ENCODE measurements at places on chromosomes 3 and 15.

GRCh38 chr3:156762631-156763185, 63.4 kb upstream of the LEKR1 start:
- DNase-seq = no peak

GRCh38 chr3:125166599-125167136, 45.9 kb downstream of the SLC12A8 start:
- no peak for DNase-seq

DNA sequence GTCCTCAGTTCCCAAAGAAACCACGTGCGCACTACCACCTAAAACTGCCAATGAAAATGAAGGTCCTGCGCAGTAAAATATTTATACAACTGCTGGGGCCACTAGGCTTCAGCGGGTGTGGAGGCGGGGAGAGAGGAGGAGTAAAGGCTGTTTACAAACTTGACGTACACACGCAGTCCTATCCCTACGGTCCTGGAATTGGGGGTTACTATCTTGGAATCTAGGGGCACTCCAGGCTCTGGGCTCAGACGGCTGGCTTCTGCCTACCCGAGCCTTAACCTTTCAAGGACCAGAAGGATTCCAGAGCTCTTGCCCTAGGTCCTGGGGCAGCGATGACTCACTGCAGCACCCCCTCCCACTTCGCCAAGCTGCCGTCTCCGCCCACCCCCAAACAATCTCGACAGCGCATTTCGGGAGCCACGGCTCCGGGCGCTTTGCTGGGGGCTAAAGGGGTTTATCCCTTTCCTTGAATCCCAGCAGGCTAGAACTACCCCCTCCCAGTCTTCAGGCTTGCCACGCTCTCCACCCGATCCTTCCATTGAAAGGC, 3.0 kb downstream of the ADAMTS9 start:
- peak; percentile 48 for DNase-seq

DNA sequence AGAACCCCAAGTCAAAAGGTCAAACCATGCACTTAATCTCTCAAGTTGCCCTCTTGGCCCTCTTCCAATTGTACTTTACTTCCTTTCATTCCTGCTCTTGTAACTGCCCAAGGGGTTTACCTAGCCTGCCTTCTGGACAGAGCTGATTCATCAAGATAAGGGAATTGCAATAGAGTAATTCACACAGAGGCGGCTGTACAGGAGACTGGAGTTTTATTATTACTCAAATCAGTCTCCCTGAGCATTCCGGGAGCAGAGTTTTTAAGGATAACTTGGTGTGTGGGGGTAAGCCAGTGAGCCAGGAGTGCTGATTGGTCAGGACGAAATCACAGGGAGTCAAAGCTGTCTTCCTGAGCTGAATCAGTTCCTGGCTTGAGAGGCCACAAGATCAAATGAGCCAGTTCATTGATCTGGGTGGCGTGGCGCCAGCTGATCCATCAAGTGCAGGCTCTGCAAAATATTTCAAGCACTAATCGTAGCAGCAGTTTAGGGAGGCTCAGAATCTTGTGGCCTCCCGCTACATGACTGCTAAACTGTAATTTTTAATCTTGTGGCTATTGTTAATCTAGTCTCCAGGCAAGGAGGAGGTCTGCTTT, 590.0 kb downstream of the EPHA3 start:
- no peak for DNase-seq

DNA sequence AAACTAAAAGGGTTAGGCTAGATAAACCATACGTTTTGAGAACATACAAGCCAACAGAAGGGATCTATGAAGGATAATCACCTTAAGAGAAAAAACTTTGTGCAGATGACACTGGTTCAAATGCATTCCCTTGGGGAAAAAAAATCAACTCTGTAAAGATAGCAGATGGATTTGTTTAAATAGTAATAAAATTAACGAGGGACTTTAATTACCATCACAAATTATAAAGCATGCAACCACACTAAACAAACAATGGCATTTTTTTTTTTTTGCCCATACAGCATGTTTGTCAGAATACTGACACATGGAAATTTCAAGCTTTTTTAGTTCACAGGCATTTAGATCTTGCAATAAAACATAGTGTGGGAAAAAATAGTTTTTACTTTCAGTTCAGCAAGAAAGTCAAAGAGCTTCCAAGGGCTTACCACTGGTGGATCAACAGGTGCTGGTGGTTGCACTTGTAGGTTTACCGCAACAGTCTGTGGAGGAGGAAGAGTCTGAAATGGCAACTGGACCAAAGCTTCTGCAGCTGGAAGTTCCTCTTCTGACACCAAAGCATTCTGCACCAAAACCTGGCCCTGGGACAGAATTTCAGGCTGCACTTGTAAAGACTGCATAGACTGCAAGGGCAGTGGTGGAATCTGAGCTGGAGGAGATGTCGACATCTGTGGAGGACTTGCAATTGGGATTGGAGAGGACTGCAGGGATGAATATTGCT, 53.1 kb downstream of the PHC3 start:
- no peak for DNase-seq

- DNase-seq = no peak
These were observed 39.7 kb downstream of the PCOLCE2 start for GRCh38 chr3:142849148-142849547.

DNA sequence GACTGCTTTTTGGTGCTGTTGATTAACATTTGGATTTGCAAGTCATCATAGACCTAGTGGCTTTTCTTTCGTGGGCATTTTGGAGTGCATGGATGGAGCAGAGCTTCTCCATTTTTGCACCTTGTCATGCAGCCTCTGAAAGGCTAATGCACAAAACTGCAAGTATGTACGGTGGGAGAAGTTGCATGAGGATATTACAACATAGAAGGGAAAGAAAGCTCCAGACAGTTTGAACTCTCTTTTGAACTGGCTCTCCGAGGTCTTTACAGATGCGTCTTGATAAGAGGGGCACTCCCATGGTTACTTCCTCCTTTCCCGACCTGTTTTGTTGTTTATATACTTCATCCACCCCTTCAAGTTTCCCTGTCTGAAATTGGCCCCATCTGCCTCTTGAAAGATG, 147.1 kb upstream of the GBE1 start:
- no peak for DNase-seq

DNA sequence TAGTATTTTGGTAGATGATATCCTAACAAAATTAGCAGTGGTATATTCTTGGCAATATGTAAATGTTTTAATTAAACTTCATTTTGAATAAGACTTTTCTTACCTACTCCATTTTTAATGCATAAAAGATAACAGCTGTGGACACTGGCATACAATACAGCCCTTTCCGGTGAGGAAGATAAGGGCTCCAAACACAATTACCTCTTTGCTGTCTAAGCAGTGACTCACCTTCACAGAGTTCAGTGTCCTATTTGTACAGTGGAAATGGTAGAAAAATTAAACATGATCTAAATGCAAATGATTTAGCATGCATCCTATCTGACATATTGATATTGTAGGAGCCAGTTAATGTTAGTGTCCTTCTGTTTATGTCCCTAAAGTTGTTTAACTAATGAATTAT, 969.4 kb downstream of the PLOD2 start:
- DNase-seq = no peak

GRCh38 chr15:31352911-31353811, 26.5 kb downstream of the KLF13 start:
- peak; percentile 92 for DNase-seq

- DNase-seq = peak; percentile 81
These were observed 22.6 kb downstream of the MKRN2OS start for GRCh38 chr3:12522721-12523120.

DNA sequence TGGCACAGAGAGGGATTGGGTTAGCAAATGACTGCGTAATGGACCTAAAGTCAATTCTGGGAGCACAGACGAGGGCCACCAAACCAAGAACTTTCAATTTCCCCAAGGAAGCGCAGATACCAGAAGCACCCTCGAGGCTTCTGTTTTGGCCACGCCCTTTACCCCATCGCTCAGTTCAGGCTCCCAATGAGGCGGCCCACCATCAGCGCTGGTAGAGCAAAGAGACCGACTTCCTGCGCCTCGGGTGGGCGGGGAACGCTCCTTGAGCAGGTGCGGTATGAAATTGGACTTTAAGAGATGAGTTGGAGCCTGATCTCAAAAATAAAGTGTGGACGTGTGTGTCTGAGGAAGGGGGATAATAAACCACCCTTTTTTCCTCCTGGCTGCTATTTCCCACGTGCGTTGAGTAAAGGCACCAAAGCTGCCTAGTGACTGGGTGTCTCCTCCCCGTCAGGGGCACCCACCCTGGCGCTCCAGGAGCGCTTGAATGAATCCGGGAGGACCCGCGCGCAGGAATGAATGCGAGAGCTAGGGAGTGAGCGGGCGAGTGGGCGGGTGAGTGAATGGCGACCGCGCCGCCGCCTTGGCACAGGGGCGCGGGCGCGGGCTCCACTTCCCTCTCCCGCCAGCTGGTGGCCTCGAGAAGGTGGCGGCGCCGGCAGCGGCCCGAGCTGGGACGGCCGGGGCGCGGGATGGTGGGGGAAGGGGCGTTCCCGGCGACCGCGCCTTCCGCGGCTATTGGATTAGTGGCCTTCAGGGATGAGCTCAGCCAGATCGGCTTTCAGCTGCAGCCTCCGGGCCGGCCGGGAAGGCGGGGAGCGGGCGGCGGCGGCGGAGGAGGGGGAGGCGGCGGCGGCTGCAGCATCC, at the start of gene SPSB4:
Gene SPSB4 (plus strand): TSS at position 772 of the 867 bp plus-strand sequence. CDS start 14,758 bp downstream, outside the sequence.
- DNase-seq = peak; percentile 72

DNA sequence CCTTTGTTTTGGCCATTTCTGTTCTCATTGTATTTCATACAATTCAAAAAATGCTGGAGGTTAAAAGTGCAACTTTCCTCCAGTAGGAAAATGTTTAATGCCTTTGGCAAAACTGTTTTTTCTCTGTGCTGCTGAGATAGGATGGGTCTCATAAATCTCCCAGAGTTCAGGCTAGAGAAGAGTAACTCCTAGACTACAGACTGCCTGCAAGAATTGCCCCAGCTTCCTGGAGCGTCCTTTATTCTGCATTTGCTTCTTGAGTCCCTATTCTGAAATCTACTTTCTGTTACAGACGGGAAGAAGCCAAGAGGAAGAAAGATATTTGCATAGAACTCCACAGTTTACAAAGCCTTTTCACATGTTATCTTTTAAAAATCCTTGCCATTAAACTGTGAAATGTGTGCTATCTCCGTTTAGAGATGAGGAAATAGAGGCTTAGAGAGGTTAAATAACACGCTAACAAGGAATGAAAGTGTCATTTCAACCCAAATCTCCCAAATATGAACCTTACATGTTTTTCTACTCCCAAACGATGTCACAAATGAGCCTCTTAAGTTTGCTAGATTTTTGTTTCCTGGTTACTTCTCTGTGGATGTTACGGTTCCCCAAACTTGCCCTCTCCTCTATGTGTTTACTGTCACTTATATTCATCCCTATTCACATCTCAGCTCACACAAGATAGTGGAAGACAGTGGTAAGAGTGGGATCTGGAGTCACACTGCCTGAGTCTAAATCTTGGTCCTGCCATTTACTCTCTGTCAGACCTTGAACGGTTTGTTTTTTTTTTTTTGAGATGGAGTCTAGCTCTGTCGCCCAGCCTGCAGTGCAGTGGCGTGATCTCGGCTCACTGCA, 17.4 kb downstream of the NANOGP8 start:
- no peak for DNase-seq

DNA sequence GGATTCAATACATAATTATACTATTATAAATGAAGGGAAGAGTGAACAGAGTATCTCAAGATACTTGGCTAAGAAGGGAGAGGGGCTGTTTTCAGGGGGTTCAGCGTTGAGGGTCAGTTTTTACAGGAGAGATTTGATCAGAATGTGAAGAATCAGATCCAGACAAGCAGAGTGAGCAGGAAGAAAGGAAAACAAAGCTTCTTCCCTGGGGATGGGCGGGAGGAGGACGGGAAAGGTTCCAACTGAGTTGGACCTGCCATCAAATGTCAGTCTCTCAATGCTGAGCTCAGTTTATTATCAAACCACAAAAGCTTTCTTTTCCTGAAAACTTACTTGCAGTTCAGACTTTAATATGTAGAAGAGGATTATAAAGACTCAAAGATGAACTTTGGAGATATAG, 6.0 kb upstream of the MELTF start:
- DNase-seq = no peak

GRCh38 chr3:15860014-15860934, 62.5 kb upstream of the ANKRD28 start:
- peak; percentile 49 for DNase-seq

DNA sequence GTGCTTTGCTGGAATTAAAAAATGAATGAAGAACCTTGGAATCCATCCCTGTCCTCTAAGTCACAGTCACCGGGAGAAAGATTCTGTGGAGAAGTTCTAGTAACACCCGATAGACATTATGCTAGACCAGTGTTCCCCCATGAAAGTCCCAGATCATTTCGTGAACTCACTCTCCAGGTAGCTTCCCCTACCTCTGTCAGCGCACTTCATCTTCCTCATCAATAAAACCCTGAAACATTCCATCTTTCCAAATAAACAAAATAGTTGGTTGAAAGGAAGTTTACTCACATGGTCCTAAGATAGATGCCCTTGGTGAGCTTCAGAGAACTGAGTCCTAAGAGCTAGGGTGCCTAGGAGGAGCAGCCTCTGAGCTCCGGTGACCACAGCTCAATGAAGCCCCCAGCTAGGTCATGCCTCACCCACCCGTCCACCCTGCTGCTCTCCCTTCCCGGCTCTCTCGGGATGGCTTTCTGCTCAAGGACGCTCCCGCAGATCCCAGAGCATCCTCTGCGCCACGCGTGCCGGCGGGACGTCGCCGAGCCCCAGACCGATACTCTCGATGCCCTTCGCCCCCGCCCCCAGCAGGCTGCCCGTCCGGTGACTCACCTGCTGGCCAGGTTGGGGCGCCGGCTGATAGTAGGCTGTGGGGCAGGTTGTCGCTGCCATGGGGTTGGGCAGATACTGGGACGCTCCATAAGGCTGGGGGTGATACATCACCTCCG, 776 bp downstream of the VGLL3 start:
- DNase-seq = no peak

- DNase-seq = no peak
These were observed 277.3 kb downstream of the UACA start for GRCh38 chr15:70486012-70486411.

DNA sequence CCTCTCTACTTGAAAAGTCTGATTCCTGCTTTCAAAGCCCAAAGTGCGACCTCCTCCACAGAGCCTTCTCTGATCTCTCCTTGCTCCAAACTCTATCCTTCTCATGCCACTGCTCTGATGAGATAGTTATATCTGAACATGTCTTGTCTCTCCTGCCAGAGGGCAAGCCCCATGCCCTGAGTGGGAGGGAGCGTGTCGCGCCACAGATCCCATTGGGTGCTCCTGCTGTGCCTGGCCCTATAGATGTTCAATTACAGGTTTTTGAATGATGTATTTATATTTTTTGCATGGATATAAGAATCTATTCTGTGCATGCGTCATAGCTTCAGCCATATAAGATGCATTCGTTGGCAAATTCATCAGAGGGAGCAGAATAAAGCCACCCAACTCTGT, 20.4 kb downstream of the CORO2B start:
- no peak for DNase-seq

- DNase-seq = peak; percentile 2
These were observed 137.6 kb downstream of the PEAK1 start for GRCh38 chr15:77282333-77282732.

All from gastrocnemius medialis (tissue), 4 donors.